ENCODE measurements at places on chromosomes 12 and 14. TPM values are rescaled to one million over a fixed set of nuclear protein-coding genes. Genes with fewer than 3 reads are reported as not detected.

GDF3 gene
- not detected for total RNA-seq

SYNDIG1L gene
- 0.40 TPM for total RNA-seq

TCL1B gene
- not detected for total RNA-seq

SDR9C7 gene
- 0.28 TPM for total RNA-seq

ACRBP gene
- 2.7 TPM for total RNA-seq

ZCRB1 gene
- 84.7 TPM for total RNA-seq

AMN gene
- not detected for total RNA-seq

CFAP54 gene
- 4.2 TPM for total RNA-seq

PYGL gene
- 63.0 TPM for total RNA-seq

SLC38A4 gene
- total RNA-seq = 2.5 TPM

SCNN1A gene
- total RNA-seq = 1.2 TPM

DNA sequence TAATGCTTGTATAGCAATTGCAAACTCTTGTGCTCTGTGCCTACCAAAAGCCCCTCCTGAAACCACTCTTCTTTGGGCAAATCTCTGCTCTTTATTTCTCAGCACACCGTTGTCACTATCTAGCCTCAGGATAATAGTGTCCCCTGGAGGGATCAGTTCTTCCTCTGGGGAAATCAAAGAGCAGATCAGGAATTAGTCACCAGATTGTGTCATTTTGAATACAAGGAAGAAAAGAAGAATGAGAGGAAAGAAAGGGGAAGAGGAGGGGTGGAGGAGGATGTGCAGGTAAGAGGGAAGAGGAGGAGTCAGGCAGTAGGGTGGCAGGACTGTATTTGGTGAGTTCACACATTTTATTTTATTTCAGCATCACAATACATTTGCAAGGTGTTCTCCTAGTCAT is 256.4 kb downstream of the GRIN2B start:
- no peak for DNase-seq

DNA sequence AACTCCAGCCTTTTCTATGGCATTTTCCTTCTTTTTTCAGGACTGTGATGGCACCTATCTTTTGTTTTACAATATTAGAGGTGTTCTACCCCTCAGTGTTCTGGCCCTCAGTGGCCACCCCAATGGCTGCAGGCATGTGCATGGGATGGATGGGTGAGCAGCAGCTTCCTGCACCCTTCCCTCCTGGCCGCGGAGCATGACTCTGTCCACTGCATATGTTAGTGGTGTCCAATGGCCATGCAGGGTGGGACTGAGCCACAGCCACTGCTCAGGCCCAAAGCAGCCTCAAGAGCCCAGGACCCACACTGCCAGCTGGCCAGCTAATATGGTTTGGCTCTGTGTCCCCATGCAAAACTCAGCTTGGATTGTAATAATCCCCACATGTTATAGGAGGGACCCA is 1032.3 kb upstream of the FBXO33 start:
- no peak for DNase-seq

DNA sequence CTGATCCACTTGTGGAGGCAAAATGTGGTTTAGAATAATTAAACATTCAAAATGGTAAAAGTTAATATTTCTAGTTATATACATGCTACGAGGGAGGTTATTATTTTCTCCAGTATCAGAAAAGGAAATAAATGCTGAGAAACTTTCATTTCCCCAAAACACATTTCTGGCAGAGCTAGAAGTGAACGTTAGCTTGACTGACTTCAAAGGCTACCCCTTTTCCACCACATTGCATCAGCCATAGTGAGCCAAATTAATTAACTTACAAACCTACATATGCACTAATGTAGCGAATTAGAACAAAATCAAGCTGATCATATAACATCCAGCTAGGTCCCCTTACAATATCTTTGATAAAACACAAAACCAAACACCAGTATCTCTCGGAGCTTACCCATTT is 49.3 kb upstream of the RERGL start:
- no peak for DNase-seq

DNA sequence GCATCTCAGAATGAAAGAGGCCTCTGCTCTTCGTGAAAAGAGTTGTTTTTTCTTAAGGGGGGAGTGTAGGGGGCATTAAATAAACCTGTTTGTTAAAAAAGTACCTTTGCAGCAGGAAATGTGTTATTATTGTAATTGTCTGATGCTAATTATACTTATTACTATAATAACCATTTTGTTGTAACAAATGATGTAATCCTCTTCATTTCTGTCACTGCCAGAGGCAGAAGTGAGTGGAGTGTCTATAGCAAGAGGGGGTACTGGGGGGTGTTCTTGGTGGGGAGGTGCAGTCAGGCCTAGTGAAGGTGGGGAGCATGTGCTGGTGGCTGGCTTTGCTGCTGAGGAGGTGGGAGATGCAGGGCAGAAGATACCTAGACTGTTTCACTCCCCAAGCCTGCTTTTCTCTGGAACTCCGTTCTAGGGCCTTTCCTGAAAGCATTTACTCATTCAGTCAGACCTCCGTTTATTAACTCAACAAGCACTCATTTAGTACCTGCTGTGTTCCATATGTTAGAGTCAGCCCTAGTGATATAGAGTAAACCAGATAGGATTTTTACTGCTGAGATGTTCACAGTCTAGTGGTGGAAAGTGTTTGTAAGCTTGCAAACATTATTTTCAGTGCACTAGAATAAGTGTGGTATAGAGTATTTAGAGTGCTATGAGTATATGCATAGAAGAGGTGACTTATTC is 77.5 kb upstream of the CISTR start:
- DNase-seq = no peak

DNA sequence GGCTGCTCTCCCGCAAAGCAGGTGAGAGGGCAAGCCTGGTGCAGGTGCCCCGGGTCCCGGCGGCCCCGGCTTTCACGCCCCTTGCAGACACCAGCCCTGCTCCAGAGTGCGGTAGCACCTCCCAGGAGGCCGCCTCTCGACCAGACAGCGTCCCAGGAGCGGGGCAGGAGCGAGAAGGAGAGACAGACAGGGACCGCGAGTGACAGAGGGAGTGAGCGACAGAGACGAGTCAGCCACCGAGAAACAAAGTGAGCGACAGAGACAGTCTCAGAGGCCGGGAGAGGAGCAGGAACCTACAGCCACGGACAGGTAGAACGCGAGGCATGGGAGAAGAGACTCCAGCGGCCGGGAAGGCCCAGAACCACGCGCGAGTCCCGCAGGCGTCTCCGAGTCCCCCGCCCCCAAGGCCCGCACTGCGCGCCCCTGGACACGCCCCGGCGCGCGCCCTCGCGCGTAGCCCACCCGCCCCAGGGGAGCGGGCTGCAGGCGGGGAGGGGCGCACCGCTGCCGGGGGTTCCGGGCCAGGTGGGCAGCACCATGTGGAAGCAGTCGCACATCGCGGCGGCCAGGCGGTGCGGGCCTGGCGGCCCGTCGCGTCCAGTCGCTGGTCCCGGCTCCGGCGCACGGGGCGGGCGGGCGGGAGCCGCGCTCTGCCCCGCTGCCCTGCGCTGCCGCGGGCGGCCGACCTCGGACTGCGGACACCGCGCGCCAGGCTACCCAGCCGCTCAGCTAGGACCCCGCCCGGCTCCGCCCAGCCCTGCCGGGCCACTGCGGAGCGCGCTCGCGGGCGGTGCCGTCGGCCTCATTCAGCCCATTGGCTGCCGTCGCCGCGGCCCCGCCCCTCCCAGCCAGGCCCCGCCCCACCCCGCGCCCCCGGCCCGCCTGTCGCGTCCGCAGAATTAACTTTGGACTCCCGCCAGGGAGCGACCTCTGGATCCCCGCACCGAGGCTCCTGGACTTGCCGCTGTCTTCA is at the start of gene AHNAK2:
Gene AHNAK2, minus strand, starts transcription at position 694 of the 973 bp plus-strand sequence. Its CDS starts 137 bp downstream, at position 557.
- DNase-seq = peak; percentile 96

DNA sequence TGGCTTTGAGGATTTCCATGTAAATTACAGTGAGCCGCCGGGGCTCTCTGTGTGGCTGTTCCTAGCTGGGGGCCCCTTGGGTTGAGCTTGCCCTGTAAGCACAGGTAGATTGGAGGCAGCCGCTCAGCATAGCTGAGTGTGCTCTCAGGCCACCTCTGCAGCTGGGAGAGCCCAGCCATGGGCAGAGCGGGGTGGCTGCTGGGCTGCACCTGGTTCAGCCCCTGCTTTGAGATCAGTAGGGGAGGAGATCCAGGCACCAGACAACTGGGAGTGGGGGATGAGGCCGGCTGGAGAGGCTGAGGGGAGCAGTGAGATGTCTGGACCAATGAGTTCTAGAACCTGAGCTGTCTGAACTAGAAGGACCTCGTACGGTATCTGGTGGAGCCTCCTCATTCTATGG is 44.8 kb downstream of the CACNA1C start:
- DNase-seq = no peak

DNA sequence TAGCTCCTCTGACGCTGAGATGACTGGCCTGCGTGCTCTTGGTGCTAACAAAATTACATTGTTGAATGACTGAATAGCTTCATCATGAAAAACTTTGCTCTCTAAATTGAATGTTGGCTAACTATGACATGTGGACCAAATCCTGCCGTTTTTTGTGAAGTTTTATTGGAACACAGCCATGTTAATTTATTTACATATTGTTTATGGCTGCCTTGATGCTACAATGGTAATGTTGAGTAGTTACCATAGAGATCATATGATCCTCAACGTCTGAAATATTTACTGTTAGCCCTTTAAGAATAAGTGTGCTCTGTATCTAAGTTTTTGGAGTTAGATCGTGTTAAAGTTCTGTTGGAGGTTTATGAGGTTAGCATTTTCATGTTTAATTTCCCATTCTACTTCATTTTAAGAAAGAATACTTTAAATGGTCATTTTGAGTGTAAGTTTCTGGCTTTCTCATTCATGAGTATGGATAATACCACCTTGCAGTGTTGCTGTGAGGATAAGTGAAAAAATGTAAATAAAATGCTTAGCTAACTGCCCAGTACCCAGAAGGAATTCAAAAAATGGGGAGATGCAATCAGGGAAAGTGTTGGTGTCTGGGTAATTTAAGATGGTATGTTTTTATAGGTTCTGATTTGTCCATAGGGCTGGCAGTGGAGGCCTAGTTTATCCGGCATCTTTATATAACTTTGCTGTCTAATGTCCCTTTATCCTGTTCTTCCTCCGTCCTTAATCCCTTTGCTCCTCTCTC is 35.3 kb downstream of the NUBPL start:
- no peak for DNase-seq

DNA sequence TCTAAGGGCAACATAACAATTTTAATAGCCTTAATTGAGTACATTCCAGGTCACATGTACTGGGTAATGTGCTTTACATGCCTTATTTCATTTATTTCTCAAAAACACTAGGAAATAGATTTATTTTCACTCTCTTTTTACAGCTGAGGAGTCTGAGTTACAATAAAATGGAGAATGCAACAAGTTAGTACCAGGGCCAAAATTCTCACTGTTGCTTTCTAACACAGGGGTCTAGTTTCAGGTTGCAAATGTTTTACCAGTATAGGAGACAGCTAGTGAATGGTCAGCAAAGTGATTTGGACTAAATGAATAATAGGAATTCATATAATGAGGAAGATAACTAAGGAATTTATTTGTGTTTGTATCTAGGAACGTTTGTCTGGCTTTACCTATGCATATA is 137.3 kb downstream of the RASSF9 start:
- no peak for DNase-seq

DNA sequence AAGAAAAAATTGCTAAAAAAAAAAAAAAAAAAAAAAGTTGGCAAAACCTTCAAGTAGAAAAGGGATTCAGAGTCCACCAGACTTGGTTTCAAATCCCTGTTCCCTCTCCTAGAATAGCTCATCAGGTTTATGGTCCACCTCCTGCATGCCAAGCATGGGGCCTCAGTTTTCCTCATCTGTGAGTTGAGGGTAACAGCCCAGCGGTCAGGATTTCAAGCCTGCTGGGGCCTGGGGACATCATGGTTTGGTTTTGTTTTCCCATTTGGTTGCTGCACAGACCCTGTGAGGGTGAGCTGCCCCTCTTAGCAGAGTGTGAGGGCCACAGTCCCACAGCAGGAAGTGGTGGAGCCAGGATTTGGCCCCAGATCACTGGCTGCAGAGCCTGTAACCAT is 12.5 kb downstream of the FAM222A start:
- DNase-seq = no peak

GRCh38 chr14:76848879-76849278 is 22.7 kb downstream of the LRRC74A start:
- no peak for DNase-seq

DNA sequence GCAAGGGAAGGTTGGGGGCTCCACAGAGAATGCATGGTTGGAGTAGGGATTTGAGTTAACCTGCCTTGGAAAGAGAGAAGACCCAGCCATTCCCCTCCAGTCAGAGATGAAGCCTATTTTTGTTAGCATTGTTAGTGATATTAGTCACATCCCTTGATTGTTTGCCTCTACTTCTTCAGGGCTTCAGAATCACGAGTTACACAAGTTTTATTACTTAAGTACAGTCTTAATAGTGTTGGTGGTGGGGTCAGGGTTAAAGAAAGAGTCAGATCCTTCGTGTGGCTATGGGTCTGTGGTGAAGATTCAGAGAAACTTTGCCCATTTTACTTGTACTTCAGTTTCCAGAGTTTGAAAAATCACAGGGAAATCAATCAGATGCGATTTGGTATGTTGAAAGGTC is 363.1 kb downstream of the LRIG3 start:
- DNase-seq = no peak

GRCh38 chr14:61188978-61189808 is 91.9 kb downstream of the TMEM30B start:
- DNase-seq = peak; percentile 82

DNA sequence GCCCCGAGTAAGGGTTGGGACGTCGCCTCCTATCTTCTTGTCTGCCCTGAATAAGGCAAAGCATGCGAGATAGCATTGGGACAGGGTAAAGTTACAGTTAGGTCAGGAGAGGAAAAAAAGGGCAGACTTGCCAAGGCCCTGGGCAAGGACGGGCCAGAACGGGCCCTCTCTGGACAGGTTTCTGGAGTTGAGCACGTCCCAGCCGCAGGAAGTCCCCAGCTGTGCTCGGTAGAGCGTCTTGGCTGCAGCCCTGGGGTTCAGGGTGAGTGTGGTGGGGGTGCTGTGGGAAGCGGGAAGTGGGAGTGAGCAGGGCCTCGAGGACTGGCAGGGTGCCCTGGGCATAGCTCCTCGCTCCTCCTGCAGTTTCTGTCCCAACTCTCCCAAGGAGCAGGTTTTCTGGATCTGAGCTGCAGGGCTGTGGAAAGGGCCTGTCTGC is 5.4 kb downstream of the RPS6KL1 start:
- no peak for DNase-seq

- no peak for DNase-seq
These were observed 239.6 kb downstream of the ZFP36L1 start for GRCh38 chr14:68553311-68553710.

DNA sequence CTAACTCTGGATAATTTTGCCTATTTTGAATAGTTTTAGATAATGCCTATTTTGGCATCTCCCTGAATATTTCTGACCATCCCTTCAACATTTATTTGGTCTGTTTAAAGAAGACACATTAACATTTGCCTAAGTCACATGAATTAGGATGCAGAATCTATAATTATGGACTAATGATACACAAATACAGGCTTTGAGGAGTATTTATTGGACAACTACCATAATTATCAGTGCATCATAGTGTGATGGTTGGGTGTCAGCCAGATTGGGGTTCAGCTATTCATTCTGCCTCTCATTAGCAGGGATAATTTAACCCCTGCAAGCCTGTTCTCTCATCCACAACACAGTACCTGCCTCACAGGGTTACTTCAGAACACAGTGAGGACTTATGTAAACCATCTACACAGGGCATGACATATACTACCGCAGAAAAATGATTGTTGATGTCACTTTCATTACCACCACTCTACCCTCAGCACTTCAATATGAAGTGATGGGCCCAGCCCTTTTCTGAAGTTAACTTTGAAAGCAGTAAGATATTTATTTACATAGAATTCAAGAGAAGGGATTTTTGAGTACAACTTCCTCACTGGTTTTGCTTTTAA is 14.4 kb downstream of the PRKCH start:
- no peak for DNase-seq

GRCh38 chr12:65951697-65952096 is 127.4 kb downstream of the HMGA2 start:
- no peak for DNase-seq

GRCh38 chr14:99768381-99768780 is 24.8 kb upstream of the EML1 start:
- DNase-seq = peak; percentile 61

Measured in neural progenitor cell (in vitro differentiated cells).